ENCODE measurements at places on chromosomes 5 and 9.

GRCh38 chr5:139877129-139877597 is 81.6 kb downstream of the PSD2 start:
- DNase-seq: no peak

GRCh38 chr5:133841831-133842750 is 126.3 kb downstream of the C5orf15 start:
- DNase-seq: no peak

GRCh38 chr5:74953937-74954720 is 87.9 kb upstream of the FAM169A start:
- peak; percentile 59 for DNase-seq

DNA sequence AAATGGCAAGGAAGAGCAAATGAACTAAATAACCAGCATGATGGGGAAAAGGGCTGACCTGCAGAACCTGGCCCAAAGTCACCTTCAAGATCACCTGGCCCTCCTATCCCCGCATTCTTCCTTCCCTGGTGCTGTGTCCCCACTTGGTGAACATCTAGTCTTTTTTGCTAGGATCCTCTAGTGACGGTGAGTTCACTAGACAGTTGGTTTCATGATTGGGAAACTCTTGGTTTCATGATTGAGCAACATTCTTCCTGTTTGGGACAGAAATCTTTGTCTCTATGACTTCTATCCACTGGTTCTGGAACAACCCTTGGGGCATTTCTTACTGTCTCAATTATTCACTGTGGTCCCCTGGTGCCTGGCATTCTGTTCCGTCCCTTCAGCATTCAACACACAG is 50.2 kb upstream of the DAB2IP start:
- peak; percentile 65 for DNase-seq

GRCh38 chr5:138743484-138743883 is 9.7 kb upstream of the CTNNA1 start:
- DNase-seq: no peak

GRCh38 chr5:115194676-115195075 is 25.0 kb upstream of the TRIM36 start:
- DNase-seq: peak; percentile 52

GRCh38 chr9:94757158-94757557 is 30.7 kb downstream of the AOPEP start:
- peak; percentile 68 for DNase-seq

- DNase-seq: no peak
Measured at GRCh38 chr9:113526231-113526746, 62.8 kb downstream of the RGS3 start.

GRCh38 chr5:82639393-82640144 is 361.4 kb upstream of the RPS23 start:
- no peak for DNase-seq

- no peak for DNase-seq
Measured at GRCh38 chr5:131998431-131999040, 12.9 kb downstream of the ACSL6 start.

GRCh38 chr9:110580850-110581249 is 1.3 kb upstream of the SVEP1 start:
- DNase-seq: peak; percentile 71

GRCh38 chr5:128701301-128701700 is 163.3 kb upstream of the FBN2 start:
- no peak for DNase-seq

- DNase-seq: no peak
Measured at GRCh38 chr9:97591535-97591934, 41.6 kb downstream of the TSTD2 start.

DNA sequence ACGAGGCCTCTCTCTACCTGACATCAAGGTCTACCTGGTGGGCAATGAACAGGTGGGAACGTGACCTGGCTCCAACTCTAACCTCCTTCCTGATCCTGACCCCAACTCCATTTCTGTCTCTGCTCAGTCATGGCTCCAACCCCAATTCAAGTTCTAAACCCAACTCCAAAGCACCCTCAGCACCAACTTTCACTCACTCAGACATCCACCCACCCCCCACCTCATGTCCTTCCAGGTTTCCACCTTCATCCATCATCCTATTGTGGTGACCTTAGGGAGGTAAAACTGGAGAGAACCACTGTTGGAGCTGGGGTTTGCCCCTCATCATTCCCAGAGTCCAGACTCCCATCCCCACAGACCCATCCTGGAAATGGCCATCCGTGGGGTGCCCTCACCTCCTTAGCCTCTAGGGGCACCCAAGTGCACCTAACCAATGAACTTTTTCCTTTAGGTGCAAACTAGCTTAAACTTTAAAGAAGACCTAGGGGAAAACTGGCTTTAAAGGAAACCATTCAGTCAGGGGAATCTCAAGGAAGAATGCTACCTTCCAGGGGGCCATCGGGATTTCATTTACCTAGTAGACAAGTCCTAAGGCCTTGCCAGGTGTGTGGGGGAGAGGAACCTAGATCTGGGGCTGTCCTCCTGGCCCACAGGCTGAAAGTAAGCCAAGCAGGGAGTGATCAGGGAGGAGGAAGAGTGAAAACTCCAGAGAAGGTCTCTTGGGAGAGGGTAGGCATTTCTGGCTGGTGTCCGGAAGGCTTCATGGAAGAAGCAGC is 11.3 kb downstream of the RGS14 start:
- DNase-seq: peak; percentile 65

GRCh38 chr5:126251024-126251423 is 172.2 kb upstream of the GRAMD2B start:
- DNase-seq: no peak

DNA sequence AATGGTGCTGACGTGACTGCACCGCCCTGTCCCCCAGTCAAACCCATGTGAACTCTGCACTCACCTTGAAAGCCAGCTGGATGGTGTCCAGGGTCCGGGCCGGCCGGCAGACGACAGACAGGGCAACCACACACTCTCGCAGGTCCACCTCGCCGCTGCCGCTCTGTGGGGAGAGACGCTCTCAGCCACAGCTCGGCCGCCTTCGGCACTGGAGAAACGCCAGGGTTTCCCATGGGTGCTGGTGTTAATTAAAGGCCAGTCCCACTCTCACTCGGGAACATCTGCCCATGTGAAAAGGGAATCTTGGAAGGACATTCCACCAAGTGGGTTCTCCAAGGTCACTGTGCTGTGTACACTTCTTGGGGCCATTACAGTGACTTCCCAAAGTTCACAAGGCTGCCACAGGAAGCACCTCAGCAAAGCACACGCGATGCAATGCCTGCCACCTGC is 25.5 kb upstream of the SLC6A3 start:
- DNase-seq: no peak

- DNase-seq: no peak
Measured at GRCh38 chr9:106146066-106146840, 451.9 kb downstream of the TMEM38B start.

DNA sequence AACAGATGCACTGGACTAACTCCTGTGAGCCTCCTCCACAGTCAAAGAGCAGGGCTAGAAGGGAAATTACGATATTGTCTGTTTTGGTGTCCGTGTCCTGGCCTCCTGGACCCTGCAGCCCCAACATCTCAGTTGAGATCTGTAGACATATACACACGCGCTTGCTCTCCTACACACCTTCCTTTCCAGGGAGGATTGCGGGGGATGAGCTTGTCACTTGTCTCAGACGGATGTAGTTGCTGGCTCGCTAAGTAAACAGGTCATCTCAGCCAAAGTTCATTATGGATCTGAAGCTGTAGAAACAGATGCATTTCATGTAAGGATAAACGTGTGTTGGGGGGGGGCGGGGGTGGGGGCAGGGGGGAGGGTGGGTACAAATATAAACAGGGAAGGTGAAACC is 549.3 kb downstream of the CCDC171 start:
- no peak for DNase-seq

Data from GM23248 (cell line).